ENCODE measurements at places on chromosomes 2 and 18. TPM values are rescaled to one million over a fixed set of nuclear protein-coding genes. Genes with fewer than 3 reads are reported as not detected.

- no peak for DNase-seq
These were observed 4.7 kb upstream of the DNAJB2 start for GRCh38 chr2:219274361-219274921.

DNA sequence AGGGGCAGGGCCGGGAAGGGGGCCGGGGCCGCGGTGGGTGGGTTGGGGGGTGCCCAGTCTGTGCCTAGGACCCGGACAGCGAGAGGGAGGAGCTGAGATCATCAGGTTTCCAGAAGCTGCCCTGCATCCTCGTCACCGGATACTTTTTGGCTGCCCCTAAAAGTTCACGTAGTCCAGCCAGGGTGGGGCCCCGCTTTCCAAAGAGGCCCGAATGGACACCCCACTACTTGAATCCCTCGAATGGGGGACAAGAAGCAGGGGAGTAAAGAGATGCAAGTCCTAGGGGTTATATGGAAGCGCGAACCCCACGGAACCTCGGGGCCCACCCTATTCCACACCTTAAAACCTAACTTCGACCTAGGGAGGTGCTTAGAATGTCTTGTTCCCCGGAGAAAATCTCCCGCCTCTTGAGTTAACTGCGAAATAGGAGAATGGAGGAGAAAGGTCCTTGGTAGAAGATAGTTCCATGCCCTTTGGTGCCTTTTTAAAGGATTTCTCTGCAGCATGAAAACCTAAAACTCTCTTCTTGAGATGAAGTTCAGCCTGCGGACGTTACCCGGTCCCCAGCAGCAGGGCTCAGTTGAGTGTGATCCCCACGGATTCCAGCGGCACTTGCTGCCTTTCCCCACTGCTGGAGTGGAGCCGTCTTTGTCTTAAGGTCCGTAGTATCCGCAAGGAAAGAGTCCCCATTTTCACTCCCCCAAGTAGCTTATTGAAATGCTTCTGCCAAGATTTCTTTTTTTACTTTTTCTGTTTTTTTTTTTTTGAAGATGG lies 2.1 kb upstream of the RNF152 start:
- no peak for DNase-seq

GRCh38 chr2:240687045-240687740 lies 4.5 kb upstream of the AQP12A start:
- peak; percentile 42 for DNase-seq

DNA sequence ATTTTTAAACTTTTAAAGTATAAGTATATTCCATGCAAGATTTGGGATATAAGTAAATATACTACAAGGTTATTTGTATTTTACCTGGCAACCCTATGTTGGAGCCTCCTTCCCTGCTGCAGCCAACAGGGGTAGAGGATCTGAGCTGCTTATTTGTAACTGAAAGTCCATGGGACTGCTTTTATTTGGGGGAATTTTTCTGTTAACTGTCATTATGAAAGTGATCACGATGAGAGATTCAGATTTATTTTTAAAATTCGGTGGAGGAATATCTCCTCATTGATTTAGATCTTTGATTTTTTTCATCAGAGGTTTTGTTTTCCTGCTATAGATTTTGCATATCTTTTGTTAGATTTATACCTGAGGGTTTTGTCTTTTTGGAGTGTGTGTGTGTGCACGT lies 215.9 kb downstream of the PRKCE start:
- DNase-seq: no peak

DNA sequence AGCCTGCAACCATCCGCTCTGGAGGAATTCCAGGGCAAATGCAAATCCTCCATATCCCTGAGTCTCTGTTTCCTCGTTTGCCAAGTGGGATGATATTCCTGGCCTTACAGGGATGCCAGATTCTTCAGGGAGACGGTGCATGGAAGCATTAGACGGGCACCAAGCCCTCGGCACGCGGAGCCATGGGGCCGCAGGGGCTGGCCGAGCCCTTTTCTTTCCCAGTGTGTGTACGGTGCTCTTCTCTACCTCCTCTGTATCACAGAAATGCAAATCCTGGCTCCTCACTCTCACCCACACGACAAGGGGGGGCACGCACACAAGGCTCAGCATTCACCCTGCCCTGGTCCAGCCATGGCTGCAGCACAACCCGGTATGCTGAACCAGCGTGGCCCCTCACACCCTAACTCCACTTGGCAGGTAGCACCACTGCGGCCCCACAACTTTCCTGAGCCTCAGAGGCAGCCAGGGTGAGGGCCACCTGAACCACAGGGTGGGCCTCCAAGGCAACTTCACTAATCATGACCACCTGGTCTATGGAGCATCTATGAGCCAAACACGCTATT lies 64.1 kb upstream of the SALL3 start:
- no peak for DNase-seq

DNA sequence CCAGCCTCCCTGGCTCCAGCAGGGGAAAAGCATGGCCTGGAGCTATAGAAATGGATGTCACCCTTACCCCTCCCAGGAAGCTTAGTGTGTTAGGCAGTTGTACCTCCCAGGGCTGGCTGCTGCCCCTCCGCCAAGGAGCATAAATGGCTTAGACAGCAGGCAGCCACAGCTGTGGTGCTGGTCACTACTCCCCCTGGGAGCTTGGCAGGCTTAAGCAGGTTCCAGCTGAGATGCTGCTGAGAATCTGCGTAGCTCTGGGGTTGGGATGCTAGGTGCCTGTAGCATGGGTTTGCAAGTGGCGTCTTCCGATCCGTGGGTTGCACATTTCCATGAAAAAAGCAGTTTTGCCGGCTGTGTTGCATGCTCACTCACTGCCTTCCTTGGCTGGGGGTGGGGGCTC lies 369.7 kb downstream of the CTNNA2 start:
- DNase-seq: no peak

DUSP2 gene
- 2.6 TPM for total RNA-seq

KIF5C gene
- 14.3 TPM for total RNA-seq

ANKRD23 gene
- 10.2 TPM for total RNA-seq

ABCG8 gene
- total RNA-seq: not detected

CARF gene
- total RNA-seq: 20.6 TPM

CIB4 gene
- total RNA-seq: not detected
